ENCODE measurements at places on chromosomes 3 and 15. TPM values are rescaled to one million over a fixed set of nuclear protein-coding genes. Genes with fewer than 3 reads are reported as not detected.

RARRES1 gene
- 283 TPM for total RNA-seq

MYO1E gene
- 28.2 TPM for total RNA-seq

TP53BP1 gene
- 42.3 TPM for total RNA-seq

WDR72 gene
- 4.4 TPM for total RNA-seq

CNTN4 gene
- total RNA-seq: 2.8 TPM

C3orf20 gene
- total RNA-seq: 0.17 TPM

CPEB1 gene
- total RNA-seq: 11.5 TPM

FBXO40 gene
- total RNA-seq: 0.22 TPM

MUC13 gene
- total RNA-seq: not detected

ALG1L2 gene
- not detected for total RNA-seq

CPA3 gene
- not detected for total RNA-seq

STIMATE gene
- 12.9 TPM for total RNA-seq

CATSPER2 gene
- total RNA-seq: 6.3 TPM

ACTC1 gene
- not detected for total RNA-seq

TMC3 gene
- total RNA-seq: 0.23 TPM

FMN1 gene
- total RNA-seq: 16.9 TPM

KLHL6 gene
- total RNA-seq: 0.35 TPM

ANKRD34C gene
- not detected for total RNA-seq

CEP97 gene
- total RNA-seq: 9.6 TPM

DNA sequence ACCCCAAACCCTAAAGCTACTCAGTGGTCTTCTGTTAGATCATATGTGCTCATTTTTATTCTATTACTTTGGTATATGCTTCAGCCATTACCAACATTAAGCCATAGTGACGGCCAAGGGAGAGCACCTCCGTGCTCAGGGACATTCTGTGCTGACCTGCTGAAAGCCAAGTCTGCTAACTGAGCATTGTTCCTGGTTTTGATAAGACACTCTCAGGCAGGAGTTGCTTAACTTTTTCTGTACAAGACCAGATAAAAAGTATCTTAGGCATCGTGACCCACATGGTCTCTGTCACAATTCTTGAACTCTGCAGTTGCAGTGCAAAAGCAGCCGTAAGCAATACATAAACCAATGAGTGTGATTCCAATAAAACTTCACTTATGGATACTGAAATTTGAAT lies 100.6 kb downstream of the KLHL25 start:
- DNase-seq: no peak

GRCh38 chr3:14340960-14341708 lies 61.3 kb upstream of the SLC6A6 start:
- DNase-seq: no peak

DNA sequence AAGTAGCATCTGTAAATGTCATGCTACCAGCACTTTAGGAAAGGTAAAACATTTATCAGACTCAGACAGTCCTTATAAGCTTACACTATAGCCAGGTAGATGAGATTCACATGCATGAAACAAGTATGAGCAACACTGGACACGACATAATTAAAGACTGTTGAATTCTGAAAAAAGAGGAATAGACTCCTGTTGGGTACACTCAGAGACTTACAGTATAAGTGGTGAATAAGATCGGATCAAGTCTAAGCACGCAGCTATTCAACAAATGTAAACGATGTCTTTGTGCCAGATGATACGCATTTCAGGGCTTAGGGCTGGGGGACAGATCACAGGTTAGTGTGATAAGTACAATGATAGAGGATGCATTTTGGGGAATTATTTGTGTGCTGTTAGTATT lies 43.2 kb upstream of the SPPL2A start:
- no peak for DNase-seq

GRCh38 chr15:37070686-37071085 lies 29.7 kb downstream of the MEIS2 start:
- DNase-seq: no peak

DNA sequence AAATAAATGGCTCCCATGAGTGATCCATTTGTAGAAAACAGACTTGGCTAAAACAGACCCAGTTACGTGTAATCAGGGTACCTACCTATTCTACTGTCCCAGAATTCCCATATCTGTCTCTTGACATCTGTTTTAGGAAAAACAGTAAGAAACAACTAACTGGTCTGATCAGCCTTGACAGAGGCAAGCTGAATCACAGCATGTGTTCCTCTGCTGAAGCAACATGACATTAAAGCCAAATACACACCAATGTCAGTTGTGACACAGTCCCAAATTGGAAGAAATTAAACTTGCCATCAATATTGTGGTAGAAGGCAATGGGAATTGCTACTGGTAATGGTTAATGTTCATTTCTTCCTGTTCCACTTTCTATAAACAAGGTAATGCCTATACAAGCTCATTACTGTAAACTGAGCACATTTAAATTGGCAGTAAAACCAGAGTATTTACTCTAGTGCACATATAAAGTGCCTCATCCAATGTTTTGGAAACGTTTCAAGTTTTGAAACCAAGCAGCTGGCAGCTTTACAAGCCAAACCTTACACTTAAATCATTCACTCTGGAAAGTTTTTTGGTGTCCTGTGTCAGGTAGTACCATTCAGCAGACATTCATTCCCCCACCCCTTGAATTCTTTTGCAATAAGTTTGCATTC lies 27.0 kb downstream of the ALDH1A2 start:
- DNase-seq: no peak

- DNase-seq: peak; percentile 69
These were observed 121.9 kb upstream of the PHLDB2 start for GRCh38 chr3:111737047-111737705.

- no peak for DNase-seq
These were observed 31.0 kb upstream of the PTPRG start for GRCh38 chr3:61530355-61530754.

DNA sequence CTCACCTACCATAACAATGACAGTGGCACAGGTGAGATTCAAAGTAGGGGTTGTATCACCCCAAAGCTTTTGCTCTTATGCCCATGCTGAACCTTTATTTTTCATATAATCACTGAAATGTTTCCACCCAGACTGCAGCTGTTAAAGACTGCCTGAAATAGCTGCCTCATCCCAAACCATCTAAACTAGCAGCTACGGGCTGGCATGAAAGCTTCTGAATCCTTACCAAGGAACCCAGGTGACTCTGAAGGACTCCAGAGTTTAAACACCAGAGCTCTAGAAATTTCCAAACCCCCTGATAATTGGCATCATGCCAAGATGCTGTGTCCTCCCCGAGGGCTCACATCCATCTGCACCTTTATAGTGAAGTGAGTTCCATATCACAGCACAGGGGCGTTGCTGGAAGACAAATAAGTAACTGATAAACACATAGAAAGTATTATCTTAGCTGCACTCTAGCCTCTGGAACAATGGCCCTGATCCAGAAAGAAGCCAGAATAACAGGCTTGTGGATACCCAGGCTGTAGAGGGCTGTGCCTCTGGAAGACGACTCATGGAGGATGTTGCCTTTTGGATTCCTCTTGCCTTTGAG lies 238.9 kb downstream of the CADPS start:
- DNase-seq: no peak

GRCh38 chr3:56918111-56918568 lies 116.4 kb upstream of the ARHGEF3 start:
- no peak for DNase-seq

DNA sequence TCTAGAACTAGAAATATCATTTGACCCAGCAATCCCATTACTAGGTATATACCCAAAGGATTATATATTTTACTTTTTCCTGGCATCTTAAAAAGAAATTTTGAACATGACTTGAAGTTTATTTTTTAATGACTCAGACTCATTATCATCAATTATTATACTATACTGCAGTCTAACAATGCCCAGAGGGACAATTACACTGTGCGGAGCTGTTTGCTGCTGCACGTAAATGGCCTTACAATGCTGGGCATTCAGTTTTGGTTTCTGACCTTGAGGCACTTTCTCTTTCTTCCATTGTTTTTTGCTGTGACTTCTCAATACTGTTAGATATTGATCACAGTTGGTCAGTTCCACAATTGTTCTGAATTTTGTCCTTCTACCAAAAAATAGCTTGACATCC lies 128.8 kb downstream of the GBE1 start:
- DNase-seq: no peak

GRCh38 chr15:42804739-42805138 lies 67.8 kb upstream of the CDAN1 start:
- no peak for DNase-seq

- DNase-seq: no peak
These were observed 47.7 kb downstream of the MORC1 start for GRCh38 chr3:109070211-109070610.

DNA sequence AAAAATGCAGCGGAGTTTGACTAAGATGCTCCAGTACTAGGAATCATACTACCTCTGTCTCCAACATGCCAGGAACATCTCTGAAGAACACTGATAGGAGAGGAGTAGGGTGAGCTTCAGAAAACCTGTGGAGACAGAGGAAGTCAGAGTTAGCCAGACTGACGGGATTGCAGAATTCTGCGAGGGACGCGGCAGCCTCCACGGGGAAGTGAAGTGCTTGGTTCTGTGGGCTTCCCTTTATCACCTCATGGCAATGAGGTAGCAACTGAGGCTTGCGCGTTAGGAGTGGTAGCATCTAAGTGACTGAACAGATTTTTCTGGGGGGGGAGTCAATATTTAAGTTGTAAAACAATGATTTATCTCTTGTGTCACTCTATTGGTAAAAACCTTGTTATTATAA lies 226.3 kb downstream of the MCTP2 start:
- DNase-seq: no peak

GRCh38 chr3:97822359-97822775 lies 556 bp downstream of the CRYBG3 start:
- peak; percentile 57 for DNase-seq

DNA sequence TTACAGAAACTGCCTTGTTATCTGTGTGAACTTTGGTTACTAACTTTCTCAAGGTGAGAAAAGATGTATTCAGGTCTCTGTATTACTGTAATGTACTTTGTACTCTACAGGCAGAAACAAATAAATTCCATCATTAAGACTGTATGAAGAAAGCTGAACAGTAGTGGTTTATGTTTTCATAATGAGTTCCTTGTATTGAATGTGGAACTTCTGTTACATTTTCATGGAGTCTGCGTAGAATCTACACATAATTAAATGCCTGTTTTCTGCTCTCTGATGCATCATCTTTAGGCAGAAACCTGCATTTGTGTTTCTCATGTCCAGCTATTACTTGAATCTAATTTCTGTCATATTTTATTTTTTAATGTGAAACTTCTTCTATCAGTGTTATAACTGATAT lies 302.8 kb downstream of the NLGN1 start:
- DNase-seq: no peak

GRCh38 chr15:79539401-79539800 lies 107.3 kb downstream of the MINAR1 start:
- no peak for DNase-seq

GRCh38 chr3:177069514-177070329 lies 127.6 kb downstream of the TBL1XR1 start:
- no peak for DNase-seq

DNA sequence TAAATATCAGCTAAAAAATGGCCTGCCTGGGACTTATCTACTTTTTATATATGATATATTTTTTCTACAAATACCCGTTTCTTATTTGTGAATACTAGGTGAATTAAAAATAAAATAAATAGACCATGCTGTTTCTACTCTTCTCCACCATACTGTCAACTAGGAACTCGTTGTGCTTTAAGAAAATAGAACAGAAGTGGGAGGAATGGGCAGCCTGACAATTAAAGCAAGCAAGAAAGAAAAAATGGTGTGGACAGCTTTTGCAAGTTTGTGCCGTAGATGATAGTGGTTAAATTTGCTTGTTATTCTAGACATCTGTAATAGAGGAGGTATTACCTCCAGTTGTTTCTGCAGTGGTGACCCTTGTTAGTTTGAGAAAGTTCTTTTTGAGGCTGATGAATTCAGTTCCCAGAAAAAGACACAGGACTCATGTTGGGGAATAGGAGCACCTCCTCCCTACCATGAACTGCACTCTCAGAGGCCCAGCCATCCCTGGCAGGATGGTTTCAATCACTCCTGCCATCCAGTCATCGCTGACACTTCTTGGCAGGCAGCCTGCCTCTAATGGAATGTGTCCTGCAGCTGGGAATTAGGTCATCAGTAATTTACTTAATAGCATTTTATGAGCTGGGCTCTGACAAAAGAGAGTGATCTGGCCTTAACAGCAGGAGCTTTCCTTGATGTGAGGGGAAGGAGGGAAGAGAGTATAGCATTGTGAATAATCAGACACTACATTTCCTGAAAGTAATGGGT lies 105.0 kb upstream of the GAP43 start:
- no peak for DNase-seq

GRCh38 chr3:57041674-57042073 lies 18.8 kb upstream of the SPATA12 start:
- no peak for DNase-seq

DNA sequence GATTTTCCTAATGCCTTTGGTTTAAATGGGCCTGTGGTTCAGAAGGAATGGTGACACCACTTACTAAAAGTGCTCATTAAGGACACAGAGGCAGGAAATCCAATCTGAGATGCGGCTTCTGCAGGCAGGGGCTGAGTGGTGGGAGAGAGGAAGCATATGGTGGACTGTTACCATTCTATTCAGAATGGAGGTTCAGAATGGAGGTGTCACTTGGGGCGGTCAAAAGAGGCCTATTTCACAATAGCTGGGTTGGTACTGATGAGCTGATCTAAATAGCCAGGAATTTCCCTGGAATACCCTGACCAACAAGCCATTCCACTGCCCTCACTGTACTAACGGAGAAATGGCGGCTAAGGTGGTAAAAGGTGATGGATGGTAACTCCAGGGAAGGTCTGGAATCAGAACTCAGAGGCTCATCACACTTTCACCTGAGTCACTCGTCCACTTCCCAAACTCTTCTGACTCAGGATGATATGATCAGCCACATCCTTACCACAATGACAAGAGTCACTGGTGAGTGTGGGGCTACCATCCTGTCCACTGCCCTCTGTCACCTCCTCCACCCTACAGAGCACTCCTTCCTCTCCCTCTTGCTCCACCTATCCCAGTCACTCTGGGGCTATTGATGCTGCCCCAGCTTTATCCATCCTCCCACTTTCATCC lies 15.7 kb downstream of the RFT1 start:
- no peak for DNase-seq

- DNase-seq: no peak
These were observed 66.6 kb upstream of the TBC1D5 start for GRCh38 chr3:17808994-17809393.
